T1000 (cell line): ENCODE measurements at places on chromosomes 4 and X.

GRCh38 chrX:5869786-5870185 lies 358.9 kb downstream of the NLGN4X start:
- no peak for DNase-seq

DNA sequence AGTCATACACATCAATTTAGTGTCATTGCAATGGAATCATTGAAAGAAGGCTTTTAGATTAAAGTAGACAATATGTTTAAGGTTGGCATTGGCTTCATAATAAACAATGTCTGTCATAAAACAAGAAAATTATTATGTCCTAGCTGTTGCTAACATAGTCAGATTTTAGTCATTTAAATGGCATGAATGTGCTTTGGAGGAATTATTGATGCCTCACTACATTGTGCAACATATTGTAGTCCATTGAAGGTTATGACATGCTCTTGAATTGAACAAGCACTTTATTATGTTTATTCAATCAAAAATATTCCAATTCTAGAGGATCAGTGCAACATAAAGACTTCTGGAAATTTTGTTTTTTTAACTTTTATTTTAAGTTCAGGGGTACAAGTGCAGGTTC lies 489.8 kb upstream of the AMOT start:
- DNase-seq, result no peak

GRCh38 chr4:57094832-57095223 lies 15.4 kb downstream of the IGFBP7 start:
- no peak for DNase-seq

- no peak for DNase-seq
Measured at GRCh38 chr4:66927937-66928336, 617.4 kb downstream of the CENPC start.

GRCh38 chrX:118174516-118175098 lies 58.0 kb upstream of the KLHL13 start:
- no peak for DNase-seq

DNA sequence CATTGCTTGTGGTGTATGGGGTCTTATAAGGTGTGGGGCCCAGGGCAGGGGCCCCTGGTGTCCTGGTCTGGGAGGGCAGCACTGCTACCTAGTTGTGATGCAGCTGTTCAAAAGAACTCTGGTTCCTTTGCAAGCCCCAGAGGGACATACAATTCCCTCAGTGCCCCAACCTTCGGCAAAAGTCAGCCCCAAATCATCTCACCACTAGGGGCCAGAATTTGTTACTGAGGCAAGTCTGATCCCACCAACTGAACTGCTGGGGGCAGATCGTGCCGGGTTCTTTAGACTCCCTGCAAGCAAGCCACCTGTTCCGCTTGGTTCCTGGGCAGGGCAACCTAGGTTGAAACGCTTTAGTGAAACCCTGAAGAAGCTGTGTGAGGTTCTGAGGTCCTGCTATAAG lies 180.1 kb upstream of the S100G start:
- DNase-seq, result no peak
